Subcutaneous preadipocyte (primary cell): ENCODE measurements at places on chromosomes 6 and 20. TPM values are rescaled to one million over a fixed set of nuclear protein-coding genes. Genes with fewer than 3 reads are reported as not detected.

The RAET1E gene
- total RNA-seq = 1.5 and 2.2 TPM in 2 replicates

The GMPR gene
- 1.8 and 2.7 TPM in 2 replicates for total RNA-seq

The MDFI gene
- not detected in 2 replicates for total RNA-seq

The NOL7 gene
- total RNA-seq = 49.2 and 57.9 TPM in 2 replicates

The CDSN gene
- not detected in 2 replicates for total RNA-seq

The PPP1R14C gene
- under 0.01 TPM in 1 of 2 replicates, not detected in the other for total RNA-seq

The SGK2 gene
- under 0.01 TPM in 1 of 2 replicates, not detected in the other for total RNA-seq

The WFDC2 gene
- total RNA-seq = not detected in 2 replicates
